H9 (cell line): ENCODE measurements at places on chromosomes 6 and 20.
A peak's percentile ranks its signal among the peaks of the same experiment; 100 is the strongest.

DNA sequence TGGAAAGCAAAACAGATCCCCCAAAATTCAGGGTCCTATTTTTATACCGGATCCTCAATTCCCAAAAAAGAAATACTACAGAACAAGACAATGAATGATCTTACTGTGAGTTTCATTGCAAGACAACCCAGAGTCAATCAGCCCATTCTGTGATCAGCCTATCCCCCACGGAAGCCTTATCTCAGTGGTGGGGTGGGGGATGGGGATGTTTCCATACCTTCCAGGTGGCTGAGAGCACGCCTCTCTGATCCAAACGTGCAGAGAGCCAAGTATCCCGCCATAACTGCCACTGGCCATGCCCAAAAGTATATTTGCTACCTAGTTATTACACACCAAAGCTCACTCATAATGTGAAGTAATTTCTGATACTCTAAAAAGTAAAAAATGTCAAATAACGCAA lies 15.1 kb downstream of the WFDC2 start:
- H3K36me3 ChIP-seq: peaks cover 3% of the 10 kb centered on the region; the same call in 2 of the 3 replicates
- no peaks in the 10 kb centered on the region for H3K27me3 ChIP-seq
- no peak for DNase-seq
- H3K4me1 ChIP-seq: peaks cover 7% of the 10 kb centered on the region; the same call in 1 of the 2 replicates
- no peak overlapping the region for H3K4me3 ChIP-seq

GRCh38 chr6:88708197-88708744 lies 255.1 kb downstream of the RNGTT start:
- no peak for DNase-seq
- peaks cover 6% of the 10 kb centered on the region for H3K36me3 ChIP-seq
- H3K27ac ChIP-seq: no peak overlapping the region

DNA sequence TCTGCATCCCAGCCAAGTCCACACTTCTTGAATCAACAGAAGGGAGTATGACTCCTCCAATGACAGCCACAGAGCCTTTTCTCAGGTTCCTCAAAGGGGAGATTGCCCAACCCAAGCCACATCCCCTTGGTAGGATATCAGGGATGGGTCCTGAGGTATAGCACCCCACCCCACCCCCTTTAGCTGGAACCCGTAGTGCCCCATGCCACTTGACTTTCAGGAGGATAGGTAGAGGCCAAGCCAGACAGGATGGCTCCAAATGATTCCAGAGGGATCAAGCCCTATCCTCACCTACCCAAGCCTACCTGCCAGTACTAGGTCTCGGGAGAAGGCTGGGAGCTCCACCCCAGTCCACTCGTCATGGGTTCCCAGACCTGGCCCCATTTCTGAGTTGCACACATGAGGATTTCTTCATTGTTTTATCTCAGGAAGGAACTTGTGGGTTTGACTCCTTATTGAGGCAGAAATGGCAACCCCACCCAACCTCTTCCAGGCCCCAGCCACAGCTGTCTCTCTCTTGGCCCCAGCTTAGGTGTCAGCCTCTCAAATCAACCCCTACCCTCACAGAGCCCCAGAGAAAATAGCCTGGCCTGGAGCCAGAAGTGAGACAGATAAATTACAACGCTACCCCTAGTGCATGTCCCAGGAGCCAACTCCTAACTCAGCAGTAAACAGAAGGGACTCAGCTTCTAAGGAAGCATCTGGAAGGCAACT lies 3.6 kb downstream of the CCND3 start:
- no peaks in the 10 kb centered on the region for H3K27me3 ChIP-seq
- H3K4me3 ChIP-seq: peak overlapping the region; percentile 20; the same call in 1 of the 3 replicates
- peaks cover 16% of the 10 kb centered on the region; the same call in 1 of the 2 replicates for H3K4me1 ChIP-seq
- no peak for DNase-seq

GRCh38 chr20:48866936-48867335 lies 39.1 kb upstream of the PREX1 start:
- no peaks in the 10 kb centered on the region for H3K27me3 ChIP-seq
- no peak overlapping the region for H3K27ac ChIP-seq
- no peaks in the 10 kb centered on the region for H3K4me1 ChIP-seq
- no peak for DNase-seq
- no peak overlapping the region for H3K4me3 ChIP-seq

DNA sequence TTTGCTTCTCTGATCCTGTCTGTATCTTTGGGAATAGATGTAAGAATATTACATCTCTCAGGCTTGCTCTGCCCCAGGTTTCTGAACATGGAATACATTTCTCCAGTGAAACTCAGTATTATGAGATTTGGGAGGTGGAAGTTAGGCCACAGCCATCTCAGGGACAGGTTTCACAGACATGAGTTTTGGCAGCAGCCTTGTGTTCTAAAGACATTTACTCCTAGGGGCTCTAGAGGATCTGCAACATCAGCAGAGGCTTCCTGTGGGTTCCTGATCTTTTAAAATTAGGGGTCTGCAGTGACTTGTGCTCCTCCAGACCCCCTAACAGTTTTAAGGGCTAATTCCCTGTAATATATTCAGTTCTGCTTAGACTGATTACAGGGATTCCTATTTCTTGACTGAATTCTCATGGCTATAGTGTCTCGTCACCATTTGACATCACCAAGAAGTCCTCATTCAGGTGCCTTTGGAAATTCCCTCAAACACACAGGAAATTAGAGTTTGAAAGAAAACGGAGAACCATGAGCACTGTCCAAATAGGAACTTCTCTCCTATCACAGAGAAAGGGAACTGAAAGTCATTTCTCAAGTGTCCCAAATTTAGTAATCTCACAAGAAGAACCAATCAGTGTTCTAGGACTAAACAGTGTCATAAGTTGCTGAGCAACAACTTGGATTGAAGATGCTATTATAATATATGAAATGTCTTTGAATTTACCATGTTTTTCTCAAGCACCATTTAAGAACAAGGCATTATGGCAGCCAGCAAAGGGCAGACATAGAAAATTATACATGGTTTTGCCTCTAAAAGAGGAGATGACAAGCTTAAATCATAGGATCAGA lies 2.5 kb upstream of the HLA-DRA start:
- no peaks in the 10 kb centered on the region for H3K4me1 ChIP-seq
- no peak overlapping the region for H3K27ac ChIP-seq
- no peak for DNase-seq
- H3K27me3 ChIP-seq: no peaks in the 10 kb centered on the region
- no peaks in the 10 kb centered on the region; the same call in 2 of the 3 replicates for H3K36me3 ChIP-seq

DNA sequence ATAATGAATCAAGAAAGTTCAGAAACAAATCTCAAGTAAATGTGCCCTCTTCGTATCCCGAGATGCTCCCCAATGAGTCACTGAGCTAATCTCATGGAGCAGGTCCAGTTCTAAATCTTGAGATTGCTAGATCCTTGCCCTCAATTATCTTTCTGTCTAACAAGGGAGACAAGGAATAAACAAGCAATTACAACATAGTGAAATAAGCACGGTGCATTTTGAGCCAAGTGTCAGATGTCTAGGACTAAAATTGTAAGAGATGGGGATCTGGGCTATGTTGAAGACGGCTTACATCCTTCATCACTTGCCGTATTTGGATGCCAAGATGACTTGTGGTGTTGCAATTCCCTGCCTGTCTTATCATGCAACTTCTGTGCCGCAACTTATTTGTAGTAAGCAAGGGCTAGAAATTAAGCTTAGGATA lies 56.5 kb upstream of the ADGRF1 start:
- no peaks in the 10 kb centered on the region for H3K27me3 ChIP-seq
- H3K27ac ChIP-seq: no peak overlapping the region
- DNase-seq: no peak
- H3K36me3 ChIP-seq: no peaks in the 10 kb centered on the region
- H3K4me1 ChIP-seq: no peaks in the 10 kb centered on the region

DNA sequence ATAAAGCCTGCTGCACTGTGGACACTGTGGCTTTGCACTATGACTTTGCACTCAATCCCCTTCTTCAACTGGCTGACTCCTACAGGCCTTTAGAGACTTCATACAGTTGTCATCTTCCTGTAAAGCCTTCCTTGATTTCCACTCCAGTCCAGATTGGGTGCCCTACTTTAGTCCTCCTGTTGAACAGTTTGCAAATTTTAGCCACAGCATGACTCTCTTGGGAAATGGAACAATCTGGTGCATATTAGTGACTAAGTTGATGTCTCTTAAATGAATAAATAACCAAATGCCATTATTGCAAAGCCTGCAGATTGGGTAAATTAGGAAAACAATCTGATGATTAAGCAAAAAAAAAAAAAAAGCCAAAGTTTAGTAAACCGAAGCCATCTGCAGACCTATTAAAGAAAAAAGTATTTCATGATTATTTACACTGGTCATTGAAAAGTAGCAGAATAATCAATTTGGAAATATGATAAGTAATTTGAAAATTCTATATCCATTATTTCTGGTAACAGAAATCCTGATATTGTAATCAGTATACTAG lies 12.6 kb downstream of the PLCB4 start:
- no peaks in the 10 kb centered on the region for H3K27me3 ChIP-seq
- peaks cover 3% of the 10 kb centered on the region; the same call in 1 of the 2 replicates for H3K4me1 ChIP-seq
- no peak for DNase-seq

DNA sequence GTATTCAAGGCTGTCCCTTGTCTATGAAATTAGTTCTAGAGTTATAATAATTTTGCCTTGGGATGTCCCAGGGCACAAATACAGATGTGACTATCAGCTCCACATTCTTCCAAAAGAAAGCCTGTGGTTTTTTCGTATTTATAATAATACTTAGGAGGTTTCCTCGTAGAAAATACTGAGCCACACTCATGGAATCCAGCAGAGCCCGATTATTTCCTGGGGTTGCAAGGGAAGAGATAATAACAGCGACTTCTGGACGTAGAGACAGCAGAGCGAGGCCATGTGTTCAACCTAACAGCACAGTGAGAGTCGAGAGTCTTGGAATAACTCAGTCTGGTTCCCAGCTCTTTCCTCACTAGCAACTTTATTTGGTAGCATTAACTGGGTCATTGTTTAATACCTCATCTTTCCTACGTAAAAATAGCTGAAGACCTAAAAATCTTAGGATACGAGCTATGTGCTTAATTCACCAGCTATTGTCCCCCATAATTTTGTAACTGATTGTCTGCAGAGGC lies 21.2 kb downstream of the CD83 start:
- H3K4me3 ChIP-seq: no peak overlapping the region
- H3K36me3 ChIP-seq: peaks cover 6% of the 10 kb centered on the region
- no peaks in the 10 kb centered on the region; the same call in none of the 2 replicates for H3K4me1 ChIP-seq
- no peak for DNase-seq

- H3K27ac ChIP-seq: no peak overlapping the region
- no peak overlapping the region for H3K4me3 ChIP-seq
- H3K4me1 ChIP-seq: no peaks in the 10 kb centered on the region
- DNase-seq: no peak
- no peaks in the 10 kb centered on the region for H3K36me3 ChIP-seq
Measured at GRCh38 chr6:22667855-22668254, 98.5 kb downstream of the HDGFL1 start.

GRCh38 chr6:40290816-40291215 lies 296.3 kb downstream of the LRFN2 start:
- H3K4me3 ChIP-seq: no peak overlapping the region
- DNase-seq: no peak
- peaks cover 21% of the 10 kb centered on the region; the same call in 1 of the 2 replicates for H3K4me1 ChIP-seq
- H3K36me3 ChIP-seq: no peaks in the 10 kb centered on the region
- no peak overlapping the region for H3K27ac ChIP-seq

- DNase-seq: no peak
- no peaks in the 10 kb centered on the region for H3K36me3 ChIP-seq
- no peaks in the 10 kb centered on the region for H3K4me1 ChIP-seq
- no peak overlapping the region for H3K4me3 ChIP-seq
Measured at GRCh38 chr20:19241440-19241839, 29.0 kb downstream of the SLC24A3 start.

DNA sequence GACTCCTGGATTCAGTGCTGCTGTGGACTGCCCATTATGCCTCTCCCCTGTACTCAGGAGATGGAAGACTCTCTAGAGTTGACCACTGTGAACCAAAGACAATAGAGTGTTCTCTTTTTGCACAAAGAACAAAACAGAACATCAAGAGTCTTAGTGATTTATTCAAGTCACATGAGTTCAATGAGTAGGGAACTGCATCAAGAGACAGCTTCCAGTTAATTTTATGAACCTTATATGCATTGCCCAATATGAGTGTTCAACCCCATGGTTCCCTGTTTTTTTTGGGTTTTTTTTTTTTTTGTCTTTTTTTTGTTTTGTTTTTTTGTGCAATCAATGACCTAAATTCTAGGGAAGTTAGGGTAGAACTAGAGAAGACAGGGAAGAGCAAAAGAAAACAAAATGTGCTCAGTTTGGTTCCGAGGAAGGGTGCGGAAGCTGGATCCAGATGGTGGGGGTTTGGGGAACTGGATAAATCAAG lies 224.3 kb downstream of the MAFB start:
- H3K27ac ChIP-seq: no peak overlapping the region
- DNase-seq: no peak
- peaks cover 2% of the 10 kb centered on the region; the same call in 1 of the 3 replicates for H3K36me3 ChIP-seq
- H3K4me3 ChIP-seq: no peak overlapping the region

DNA sequence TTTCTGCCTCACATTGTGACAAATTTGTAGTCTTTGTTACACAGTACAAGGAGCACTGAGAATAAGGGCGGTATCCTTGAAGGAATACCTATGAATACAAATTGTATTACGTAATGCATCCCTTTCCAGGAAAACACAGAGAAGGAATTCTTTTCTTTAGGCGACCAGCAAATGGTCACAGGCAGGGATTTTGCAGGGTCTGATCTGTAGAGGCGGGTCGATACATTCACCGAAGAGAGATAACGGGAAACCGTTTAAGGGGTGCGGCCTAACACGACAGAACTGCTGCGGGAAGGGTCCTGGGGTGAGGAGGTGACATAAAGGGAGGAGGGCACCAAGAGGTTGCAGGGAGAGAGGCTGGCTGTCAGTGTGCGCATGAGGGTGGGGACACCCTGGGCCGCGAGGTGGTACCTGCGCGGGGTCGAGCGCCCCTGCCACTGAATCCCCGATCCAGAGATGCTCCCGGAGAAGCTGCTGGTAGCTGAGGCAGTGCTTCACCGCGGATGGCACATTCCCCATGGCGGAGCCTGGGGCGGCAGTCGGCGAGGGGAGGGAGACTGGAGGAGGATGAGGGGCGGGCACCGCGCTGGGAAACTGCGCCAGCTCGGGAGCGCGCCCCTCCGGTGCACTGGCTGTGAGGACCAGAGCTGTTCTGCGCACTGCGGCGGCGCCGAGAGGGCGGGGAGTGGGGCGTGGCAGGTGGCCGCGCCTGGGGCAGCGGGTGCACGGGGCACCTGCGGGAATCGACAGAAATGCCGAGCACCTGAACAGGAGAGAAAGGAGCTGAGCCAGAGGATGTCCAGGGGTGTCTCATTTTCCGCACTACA lies at the start of gene HMGCLL1:
HMGCLL1 (minus strand) TSS at position 656 of the 827 bp plus-strand sequence; CDS start at position 519, 137 bp downstream.
- peak within 1 kb of the TSS; percentile 95 for H3K4me3 ChIP-seq
- H3K36me3 ChIP-seq: peaks cover under 1% of the 10 kb centered on the region; the same call in 1 of the 2 replicates
- H3K27ac ChIP-seq: no peak within 1 kb of the TSS
- peak; percentile 90 for DNase-seq
- H3K4me1 ChIP-seq: no peaks in the 10 kb centered on the region
- H3K27me3 ChIP-seq: no peaks in the 10 kb centered on the region

DNA sequence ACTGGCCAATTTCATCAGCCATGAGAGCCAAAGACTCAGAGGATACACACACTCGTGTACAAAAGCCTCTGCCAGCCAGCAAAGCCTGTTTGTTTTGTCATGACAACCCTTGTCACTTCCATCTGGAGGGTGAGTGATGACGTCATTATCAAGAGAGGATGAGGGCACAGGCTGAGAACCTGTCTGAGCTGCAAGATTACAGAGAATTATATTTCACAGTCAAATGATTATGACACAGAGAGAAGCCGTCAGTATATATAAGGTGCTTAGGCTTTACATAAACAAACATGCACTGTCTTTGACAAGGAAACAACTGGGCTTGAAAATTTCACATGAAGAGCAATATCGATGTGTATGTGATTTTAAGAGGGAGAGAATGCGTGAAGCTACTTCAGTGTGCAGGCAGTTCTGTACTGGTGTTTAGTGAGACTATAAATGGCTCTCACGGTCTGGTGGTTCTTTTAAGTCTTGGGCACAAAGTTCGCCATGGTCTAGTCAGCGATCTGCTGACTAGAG lies 36.5 kb upstream of the BCLAF1 start:
- no peaks in the 10 kb centered on the region for H3K27me3 ChIP-seq
- no peak overlapping the region for H3K27ac ChIP-seq
